ENCODE measurements at places on chromosomes 2 and 18.

DNA sequence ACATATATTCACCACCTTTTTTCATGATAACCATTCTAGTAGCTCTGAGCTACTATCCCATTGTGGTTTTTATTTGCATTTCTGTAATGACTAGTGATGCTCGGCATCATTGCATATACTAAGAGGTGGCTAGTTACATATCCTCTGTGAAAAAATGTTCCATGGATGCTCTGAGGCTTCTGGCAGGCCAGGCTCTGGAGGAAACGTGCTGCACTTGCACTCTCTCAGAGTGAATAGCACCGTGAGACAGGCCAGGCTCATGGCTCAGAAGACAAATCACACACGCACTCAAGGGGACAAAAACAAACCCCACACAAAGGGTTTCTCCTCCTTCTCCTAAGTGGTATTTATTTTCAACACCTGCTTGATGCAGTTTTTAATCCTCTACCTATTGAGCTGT is 1085.3 kb upstream of the CNTNAP5 start:
- no peak for DNase-seq

GRCh38 chr2:128754246-128754724 is 435.6 kb upstream of the HS6ST1 start:
- no peak for DNase-seq

DNA sequence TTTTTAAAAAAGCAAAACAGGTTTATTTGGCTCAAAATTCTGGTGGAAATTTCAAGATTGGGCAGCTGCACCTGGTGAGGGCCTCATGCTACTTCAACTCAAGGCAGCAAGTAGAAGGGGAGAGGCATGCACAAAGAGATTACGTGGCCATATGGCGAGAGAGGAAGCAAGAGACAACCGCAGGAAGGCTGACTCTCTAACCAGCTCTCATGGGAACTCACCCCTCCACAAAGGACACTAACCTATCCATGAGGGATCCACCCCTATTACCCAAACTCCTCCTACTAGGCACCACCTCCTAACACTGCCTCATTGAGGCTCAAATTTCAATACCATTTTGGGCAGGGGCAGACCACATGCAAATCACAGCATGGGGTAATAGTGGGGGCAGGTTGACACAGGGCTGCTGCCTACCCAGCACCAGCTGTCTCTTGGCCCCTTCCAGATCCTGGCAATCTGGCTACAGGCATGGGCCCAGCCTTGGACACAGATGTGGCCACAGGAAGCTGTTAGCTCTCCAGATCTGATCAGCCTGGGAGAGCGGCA is 2.0 kb upstream of the CAPN10 start:
- DNase-seq, result no peak

DNA sequence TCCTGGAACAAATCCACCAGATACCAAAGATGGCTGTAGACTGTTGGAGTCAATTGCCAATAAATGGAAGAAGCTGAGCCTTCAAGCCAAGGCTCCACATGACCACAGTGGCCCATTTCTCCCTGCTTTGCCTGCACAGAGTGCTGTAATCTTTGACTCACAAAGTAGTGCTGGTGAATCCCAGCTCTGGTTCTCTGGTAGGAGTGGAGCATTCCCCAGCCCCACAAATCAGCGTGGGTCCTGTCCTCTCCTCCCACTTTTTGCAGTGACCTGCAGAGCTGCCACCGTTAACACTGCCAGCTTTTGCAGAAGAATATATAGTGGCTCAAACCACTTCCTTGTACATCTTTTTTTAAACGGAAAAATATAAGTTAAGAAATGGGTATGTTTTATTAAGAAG is 93.9 kb downstream of the MGAT5 start:
- no peak for DNase-seq

DNA sequence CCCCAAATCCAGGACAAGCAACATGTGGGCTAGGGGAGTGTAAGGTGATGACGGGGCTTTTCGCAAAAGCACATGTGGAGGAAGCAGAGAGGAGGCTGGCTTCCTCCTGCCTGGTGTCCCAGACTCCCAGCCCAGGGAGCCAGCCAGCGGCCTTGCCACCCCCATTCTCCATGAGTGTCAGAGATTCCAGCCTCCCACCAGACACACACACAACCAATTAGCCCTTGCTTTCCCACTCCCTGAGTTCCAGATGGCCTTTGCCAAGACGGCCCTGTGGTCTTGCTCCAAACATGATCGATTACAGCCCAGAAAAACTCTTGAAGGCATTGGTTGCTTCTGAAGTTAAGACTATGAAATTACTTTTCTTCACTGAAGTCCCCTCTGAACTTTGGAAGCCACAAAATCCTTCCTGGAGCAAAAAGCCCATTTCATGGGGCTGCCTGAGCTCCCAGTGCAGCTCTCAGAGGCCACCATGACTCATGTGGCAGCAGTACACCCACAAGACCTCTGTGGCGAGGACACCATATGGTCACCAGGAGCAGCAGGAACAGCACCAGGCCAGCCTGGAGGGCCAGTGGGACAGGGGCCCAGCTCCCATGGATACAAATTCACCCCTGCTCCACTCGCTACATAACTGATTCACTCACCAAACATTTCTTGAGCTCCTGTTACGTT is 69.1 kb upstream of the PID1 start:
- no peak for DNase-seq

DNA sequence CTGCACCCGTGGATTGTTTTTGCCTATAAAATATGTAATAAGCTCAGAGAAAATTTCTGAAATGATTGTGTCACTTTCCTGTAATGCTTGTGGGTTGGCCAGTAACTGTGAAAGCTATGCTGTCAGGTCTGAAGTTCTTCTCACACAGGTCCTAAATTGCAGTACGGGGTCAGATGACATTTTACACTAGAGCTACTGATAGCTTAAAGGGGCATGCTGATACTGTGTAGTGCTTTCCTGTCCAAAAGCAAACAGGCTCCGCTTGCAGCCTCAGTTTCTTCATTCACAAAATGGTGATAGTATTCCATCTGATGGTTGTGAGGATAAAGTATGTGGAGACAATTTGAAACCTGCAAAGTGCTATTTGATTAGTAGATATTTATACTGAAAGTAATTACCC is 7.6 kb upstream of the FARSB start:
- no peak for DNase-seq

DNA sequence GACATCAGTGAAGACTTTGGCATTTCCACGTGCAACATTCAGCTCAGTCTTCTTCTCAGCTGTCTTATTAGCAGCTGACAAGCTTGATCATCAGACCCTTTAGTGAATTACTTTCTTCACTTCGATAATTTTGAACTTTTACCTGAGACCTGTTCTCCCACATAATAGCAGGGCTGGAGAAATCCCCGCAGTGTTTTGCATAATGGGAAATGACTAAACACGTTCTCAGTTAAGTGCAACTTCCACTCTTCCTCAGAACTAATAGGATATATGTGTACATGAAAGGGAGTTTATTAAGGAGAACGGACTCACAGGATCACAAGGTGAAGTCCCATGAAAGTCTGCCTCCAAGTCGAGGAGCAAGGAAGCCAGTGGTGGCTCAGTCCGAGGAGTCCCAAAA is 28.8 kb upstream of the MBP start:
- no peak for DNase-seq

DNA sequence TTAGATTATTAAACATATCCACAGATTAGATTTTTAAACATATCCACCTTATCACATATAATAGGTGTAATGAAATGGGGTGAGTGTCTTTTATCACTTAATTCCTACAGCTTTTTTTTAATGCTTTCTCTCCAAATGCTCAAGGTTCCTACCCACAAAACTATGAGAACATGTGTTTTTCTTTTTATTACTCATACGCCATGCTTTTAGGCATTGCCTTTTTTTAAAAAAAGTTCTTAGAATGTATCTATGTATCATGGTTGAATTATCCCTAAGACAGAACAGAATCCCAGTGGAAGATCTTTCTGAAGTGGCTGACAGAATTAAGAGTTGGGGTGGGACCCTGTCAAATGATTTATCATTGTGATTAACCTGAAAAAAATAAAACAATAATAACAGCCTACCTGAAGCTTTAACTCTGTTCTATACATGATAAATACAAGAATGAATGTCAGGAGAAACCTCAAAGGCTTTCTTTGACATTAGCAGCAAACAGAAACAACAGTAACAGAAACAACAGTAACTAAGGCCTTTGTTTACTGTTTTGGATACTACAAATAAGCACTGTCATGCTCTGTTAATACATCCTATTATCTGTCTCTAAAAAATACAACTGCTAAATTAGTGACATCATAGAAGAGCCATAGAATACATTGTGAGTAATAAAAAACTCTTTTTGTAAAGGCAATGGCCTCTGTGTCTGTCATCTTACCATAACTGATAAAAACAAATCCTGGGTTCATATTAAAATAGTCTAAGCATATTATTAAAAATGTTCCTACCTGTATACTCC is 4.1 kb upstream of the ZNF397 start:
- DNase-seq, result no peak

DNA sequence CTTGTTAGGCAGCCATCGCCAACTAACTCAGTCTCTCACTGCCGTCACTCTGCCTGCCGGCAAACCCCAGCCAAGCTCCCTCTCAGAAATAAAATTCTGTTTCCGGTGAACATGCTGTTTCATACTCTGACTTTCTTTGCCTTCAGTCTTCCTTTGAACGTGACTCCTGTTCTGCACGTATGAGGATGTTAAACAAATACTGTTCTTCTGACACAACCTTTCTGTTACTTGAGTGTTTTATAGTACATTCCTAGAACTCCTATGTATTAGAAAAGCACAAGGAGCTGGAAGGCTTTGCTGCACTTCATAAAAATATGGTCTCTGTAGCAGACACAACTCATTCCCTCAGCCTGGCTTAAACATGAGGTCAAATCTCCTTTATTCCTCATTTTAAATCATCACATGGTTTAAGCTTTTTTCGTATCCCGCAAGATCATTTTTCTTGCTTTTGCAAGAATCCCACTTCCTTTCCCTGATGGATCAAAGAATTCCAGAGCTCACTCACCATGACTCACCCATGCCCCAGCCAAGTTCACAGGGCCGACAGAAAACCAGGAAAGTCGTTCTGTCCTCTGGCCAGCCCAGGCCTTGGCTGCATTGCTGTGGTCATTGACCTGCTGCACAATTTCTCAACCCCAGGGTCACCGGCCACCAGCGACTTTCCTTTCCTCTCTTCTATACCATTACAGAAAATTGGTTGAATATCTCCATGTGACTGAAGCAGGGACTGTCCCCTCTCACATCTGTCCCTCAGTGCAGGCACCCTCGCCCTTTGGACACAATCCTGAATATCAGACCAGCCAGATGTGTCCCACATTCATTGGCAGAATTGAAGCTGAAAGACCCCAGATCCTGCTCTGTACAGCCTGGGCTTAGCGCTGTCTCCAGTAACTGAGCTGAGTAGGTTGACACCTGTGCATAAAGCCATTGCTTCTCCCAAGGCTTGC is 183.1 kb upstream of the ARL4C start:
- no peak for DNase-seq

DNA sequence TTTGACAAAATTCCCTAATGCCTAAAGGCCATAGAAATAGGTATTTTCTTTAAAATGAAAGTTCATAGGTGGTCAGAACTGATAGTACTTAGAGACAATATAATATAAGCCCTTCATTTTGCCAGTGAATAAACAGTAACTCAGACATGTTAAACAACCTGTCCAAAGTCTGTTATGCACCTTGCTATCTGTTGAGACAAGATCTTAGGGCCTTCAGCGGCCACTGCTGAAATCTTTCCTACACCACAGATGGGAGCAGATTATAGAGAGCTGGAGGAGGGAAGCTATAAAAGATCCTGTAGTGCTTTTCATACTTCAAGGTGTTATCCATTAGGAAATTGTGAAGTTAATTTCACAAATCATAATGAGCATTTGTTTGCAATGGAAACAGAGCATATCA is 13.8 kb downstream of the CERKL start:
- DNase-seq, result no peak

DNA sequence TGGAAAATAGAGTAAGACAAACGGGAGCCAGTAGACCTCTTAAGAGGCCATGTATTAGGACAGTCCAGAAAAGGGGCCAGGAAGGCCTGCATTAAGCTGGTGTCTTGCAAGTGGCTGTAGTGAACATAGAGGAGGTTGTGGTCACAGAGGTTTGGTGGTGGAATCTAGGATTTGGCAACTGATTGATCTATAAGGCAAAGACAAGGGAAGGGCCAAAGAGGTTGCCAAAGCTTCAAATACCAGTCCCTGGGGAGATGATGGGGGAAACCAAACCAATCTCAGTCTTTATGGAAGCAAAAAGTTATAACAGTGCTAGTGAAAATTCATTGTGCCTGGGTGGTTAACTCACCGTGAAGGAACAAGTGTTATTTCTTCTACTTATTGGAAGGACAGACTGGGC is 28.7 kb upstream of the RTN4 start:
- DNase-seq, result no peak

GRCh38 chr2:111617299-111618225 is 266.4 kb downstream of the ANAPC1 start:
- DNase-seq, result no peak

DNA sequence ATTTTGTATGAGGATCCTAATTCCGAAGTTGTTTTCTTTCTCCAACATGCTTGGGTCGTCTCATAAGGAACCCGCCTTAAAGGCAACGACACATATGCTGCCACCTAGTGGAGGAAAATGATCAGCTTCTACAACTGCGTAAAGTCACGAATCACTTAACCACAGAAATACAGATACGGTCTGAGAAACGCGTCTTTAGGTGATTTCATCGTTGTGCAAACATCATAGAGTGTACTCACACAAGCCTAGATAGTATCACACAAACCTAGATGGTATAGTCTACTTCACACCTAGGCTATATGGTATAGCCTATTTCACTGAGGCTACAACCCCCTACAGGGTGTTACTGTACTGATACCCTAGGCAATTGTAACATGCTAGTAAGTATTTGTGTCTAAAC is 13.1 kb downstream of the GNLY start:
- peak; percentile 50 for DNase-seq

DNA sequence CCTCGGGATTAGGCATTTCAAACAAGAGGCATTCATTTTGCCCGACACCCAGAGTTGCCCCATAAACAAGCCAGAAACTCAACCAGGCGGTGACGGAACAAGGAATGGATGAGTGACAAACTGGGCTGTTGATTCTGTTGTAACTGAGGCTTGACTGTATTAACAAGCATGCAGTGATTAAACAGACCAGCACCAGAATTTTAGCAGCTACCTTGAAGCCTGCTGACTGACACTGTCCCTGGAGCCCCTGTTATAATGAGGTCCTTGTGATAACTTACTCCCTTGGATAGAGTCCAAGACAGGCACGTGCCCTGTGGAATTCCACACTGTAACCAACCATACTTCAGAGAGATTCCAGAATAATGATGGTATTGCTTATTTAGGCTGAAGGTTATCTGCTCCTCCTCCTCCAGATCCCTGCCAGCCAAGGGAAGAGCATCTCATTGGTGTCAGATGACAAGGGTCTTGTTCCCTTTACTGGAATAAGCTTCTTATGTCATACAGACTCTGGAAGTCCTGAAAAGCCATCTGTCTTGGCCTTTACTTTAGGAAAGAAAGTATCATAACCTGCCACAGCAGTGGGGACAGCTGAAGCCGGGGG is 97.1 kb upstream of the RMDN2 start:
- DNase-seq, result no peak

DNA sequence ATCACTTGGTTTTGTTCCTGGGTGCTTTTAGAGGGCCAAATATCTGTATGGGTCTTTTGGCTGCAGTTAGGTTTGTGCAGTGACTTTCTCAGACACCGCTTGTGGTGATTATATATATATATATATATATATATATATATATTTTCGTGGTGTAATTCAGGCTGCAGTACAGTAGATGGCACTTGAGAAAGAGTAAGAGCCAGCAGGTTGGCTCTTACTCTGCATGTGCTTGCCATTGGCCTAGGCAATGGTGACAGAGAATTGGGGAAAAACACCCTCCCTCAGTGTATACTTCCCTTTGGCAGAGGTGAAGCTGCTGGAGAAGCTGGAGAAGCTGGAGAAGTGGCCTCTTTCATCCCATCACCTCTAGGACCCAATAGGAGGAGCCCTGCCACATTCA is 22.2 kb upstream of the MYL1 start:
- DNase-seq, result no peak
